NCI-H526 (cell line): ENCODE measurements at places on chromosomes 13 and 19.

DNA sequence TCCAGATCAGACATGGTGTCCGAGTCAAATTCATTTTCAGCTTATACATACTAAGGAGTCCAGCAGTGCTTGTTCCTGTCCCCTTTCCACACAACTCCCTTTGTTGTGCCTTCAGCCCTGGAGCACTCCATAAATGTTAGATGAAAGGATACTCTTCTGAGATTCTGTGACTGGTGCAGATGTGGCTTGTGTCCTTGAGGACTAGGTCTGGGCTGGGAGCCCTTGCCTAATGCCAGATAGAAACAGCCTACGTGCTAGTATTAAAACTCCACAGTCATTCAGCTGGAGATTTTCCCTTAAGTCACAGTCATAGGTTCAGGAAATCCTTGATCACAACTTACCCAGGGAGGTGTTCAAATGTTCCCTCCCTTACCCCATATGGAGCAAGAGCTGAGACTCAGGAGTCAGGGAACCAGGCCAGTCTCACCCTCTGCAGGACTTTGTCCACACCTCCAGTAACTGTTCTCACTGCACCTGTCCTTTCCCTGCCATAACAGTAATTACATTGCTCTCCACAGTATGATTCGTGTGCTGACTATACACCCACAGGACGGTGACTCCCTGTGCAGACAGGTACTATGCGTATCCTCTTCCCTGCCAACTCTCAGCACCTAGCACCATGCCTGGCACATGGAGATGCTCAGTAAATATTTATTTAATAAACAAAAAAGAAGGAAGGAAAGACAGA, 15.5 kb upstream of the SERPINE3 start:
- DNase-seq = peak; percentile 74

DNA sequence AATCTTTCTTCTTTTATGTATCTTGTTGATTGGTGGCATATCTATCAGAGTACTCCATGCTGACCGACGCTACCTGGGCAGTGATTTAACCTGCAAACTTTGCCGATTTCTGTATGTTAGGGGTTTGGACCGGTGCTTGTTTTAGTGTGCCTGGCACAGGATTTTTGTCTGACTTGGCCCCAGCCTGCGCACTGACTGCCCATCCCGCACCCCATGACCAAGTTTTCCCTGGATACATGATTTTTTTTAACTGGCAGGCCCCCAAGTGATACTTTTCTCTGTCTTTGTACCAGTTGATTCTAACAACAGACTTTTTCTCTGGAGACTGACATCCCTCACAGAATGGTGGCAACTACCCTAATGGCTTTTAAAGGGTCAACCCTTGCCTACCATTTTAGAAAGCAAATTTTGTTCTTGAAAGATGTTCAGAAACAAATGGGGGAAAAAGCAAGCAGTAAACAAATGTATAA, 69.0 kb upstream of the C1QTNF9B start:
- no peak for DNase-seq

GRCh38 chr13:59276436-59276835, 887.3 kb downstream of the DIAPH3 start:
- no peak for DNase-seq

DNA sequence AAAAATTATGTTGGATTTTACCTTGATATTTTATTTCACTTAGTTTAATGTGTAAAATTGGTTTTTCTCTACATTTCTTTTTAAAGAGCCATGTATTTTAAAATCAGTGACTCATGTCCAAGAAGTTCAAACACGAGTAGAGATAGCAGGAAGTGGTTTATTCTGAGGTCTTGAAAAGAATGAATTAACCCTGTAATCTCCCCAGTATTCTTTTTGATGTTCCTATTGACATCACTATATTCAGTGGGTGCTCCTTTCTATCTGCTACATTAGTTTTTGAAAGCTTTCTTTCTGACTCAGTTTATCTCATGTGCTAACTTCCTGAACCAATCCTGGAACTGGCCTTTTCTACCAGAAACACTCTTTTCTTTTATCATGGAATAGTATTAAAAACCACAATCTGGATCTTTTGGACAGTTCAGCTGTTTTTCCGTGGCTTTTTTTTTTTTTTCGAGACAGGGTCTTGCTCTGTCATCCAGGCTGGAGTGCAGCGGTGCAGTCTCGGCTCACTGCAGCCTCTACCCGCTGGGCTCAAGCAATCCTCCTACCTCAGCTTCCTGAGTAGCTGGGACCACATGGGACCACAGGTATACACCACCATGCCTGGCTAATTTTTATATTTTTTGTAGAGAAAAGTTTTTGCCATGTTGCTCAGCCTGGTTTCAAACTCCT, 114.9 kb downstream of the PCCA start:
- DNase-seq = no peak

DNA sequence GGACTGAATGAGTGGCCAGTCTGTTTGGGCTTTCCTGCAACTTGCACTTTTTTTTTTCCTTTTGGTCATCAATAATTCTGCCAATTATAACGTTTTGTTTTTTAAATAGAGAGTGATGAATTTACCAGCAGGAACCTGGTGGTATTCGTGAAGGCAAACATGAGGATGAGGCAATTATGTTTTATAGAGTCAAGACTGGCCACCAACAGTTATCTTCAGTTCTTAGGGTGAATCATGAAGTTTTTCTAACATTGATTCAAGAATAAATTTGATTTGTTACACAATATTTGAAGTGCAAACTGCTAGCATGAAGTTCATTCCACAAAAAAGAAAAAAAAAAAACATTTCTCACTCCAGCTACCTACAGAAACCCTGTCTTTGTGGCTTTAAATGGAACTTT, 244.5 kb downstream of the SPRY2 start:
- DNase-seq = no peak

DNA sequence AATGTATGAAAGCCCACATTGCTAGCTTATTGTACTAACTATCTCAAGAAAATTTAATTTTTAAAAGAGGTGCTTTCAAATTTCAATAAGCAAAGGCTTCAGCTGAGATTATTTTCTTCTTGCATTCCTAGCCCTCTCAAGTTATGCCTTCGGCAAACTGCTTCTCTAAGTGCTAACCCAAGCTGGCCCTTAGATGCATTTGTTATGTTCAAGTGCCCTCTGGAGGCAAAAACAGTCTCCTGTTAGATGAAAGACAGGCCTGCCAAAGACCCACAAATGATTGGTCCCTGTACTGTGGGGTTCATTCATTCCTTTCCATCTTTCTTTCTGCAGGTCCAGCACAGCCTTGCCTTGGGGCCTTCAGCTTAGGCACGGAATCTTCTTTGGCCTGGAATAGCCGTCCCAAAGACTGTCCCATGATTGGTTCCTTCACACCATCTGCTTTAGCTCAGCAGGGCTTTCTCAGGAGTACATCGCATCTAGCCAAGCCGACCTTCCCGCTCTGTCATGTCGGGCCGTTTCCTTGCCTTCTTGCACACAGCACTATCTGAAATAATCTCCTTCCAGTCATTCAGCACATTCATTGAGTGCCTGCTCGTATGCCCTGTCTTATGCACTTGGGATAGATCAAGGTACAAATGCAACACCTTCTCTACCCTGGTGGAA, 26.4 kb upstream of the TPTE2 start:
- peak; percentile 79 for DNase-seq

- no peak for DNase-seq
Observed at GRCh38 chr13:49093376-49093775, 117.7 kb downstream of the FNDC3A start.

DNA sequence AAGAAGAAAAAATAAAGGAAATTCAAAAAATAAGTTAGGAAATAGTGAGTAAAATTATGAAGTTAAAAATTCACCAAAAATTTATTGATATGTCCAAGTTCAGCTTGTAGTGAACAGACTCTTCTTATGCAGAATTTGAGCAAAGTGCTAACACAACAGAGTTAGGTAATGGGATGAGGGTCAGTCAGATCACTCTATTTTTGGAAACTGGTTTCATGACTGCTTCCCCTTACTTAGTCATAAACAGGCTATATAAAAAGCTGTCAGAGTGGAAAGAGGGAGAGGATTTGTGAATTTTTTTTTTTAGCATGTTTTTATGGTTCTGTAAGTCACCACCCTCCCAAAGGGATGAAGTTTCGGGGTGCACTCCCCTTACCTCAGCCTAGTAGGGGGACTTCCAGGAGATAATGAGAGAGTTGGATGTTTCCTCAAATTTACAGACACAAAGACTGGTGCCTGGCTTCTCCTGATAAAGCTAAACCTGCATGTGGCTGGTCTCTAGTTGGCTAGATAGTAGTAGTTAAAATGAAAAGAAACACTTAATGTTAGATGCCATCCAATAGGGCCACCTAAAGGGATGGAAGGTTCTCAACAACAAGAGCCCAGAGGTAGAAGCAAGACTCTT, 4.5 kb downstream of the CPB2 start:
- DNase-seq = no peak

DNA sequence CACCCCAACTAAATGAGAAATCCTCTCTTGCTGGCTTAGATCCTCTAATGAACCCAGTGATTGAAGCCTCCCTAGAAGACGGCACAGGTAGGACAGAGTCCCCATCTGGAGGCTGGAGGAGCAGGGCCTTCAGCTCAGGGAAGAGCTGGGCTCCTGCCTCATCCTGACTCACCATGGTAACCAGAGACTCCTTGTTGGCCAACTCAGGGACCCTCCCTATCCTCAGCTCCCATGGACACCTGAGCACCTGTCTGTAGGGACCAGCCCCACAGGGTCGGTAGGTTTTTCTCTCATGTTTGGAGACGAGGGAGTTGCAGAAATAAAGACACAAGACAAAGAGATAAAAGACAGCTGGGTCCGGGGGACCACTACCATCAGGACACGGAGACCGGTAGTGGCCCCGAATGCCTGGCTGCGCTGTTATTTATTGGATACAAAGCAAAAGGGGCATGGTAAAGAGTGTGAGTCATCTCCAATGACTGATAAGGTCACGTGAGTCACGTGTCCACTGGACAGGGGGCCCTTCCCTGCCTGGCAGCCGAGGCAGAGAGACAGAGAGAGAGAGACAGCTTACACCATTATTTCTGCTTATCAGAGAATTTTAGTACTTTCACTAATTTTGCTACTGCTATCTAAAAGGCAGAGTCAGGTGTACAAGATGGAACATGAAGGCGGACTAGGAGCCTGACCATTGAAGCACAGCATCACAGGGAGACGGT, 26.6 kb downstream of the SIGLEC7 start:
- DNase-seq = no peak

GRCh38 chr13:47085346-47085745, 188.5 kb upstream of the HTR2A start:
- no peak for DNase-seq

DNA sequence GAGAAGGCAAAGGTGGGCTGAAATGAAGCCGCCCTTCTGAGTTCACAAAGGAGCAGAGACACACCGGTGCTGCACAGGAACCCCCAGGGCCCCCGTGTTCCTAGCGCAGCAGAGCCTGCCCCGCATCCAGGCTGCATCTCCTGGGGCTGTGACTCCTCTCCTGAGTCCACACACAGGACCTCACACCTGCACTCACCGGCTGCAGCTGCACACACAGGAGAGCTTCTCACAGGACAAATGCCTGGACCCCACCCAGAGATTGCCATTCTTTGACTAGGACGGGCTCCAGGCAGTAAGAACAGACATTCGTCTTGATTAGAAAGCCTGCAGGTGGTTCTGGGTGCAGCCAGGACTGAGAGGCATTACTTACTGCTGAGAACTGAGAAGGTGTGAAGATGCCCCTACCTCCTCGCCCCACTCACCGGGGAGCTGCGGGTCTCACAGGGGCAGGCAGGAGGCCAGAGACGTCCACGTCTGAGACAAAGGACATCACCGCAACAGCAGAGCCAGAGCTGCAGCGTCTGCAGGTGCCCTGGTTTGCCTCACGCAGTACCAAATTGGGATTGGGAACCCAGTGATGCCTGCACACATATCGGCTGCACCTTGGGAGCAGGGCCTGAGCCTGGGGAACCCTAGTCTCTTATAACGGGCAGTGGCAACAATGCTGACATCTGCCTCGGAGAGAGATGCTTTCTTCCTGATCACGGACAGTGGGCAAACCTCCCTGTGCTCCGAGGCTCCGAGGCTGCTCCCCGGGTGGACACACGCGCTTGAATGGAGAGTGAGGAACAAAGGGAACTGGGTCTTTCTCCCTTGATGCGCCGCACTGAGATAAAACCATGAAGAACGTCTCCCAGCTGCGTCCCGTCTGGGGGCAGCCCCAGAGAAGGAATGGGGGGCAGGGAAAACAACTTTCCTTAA, 50.4 kb downstream of the RASA3 start:
- no peak for DNase-seq

DNA sequence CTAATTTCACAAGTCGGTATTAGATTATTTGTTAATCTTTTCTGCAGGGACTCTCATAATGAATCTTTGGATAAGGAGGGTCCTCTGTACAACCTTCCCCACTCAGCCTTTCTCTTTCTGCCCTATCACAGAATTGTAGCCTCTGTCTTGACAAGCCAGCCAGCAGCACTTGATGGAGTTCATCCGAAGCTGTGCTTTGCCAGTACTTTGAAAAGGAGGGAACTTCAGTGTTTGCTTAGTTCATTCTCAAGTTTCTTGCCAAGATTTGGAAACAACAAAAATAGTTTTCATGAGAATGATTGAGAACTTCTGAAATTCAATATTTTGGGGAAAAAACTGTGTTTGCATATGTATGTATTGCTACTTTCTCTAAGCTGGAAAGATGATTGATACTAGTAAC, 69.3 kb upstream of the HMGB1 start:
- no peak for DNase-seq

GRCh38 chr13:25691654-25692053, 319.9 kb downstream of the ATP8A2 start:
- DNase-seq = no peak

- no peak for DNase-seq
Observed at GRCh38 chr13:98798849-98799645, 46.6 kb upstream of the SLC15A1 start.

DNA sequence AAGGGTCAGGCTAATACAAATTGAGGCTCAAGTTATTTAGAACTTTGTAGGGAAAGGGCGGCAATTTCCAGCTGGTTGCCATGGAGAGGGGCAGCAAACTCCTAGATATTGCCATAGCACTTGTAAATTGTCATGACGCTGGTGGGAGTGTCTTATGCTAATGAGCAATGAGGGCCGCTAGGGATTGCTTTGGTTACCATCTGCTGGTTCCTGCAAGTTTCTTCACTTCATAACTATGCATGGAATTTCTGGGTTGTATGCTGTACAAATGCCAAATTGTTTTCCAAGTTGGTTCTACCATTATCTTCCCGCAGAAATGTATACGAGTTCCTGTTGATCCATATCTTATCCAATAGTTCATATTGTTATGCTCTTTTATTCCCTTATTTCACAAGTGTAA, 1339.4 kb downstream of the EFNB2 start:
- DNase-seq = no peak

DNA sequence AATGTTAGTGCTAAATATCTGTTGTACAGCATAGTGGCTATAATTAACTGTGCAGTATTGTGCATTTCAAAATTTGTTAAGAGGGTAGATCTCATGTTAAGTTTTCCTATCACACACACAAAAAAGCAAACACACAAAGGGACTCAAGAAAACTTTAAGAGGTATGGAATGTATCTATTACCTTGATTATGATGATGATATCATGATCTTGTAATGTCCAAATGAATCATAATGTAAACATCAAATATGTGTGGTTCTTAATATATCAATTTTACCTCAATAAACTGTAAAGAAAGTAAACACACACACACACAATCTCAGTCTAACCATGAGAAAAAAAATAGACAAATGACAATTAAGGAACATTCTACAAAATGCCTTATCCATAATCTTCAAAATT, 934.6 kb downstream of the SLITRK1 start:
- no peak for DNase-seq

- no peak for DNase-seq
Observed at GRCh38 chr13:39542361-39542760, 60.6 kb downstream of the LHFPL6 start.

GRCh38 chr19:275958-276646, 15.1 kb downstream of the PLPP2 start:
- no peak for DNase-seq
